ENCODE measurements at places on chromosomes 2 and 18.
A peak's percentile ranks its signal among the peaks of the same experiment; 100 is the strongest.

GRCh38 chr2:17133052-17133671, 385.1 kb downstream of the RAD51AP2 start:
- DNase-seq = no peak

GRCh38 chr2:189657867-189658266, 3.4 kb upstream of the ASNSD1 start:
- DNase-seq = no peak

DNA sequence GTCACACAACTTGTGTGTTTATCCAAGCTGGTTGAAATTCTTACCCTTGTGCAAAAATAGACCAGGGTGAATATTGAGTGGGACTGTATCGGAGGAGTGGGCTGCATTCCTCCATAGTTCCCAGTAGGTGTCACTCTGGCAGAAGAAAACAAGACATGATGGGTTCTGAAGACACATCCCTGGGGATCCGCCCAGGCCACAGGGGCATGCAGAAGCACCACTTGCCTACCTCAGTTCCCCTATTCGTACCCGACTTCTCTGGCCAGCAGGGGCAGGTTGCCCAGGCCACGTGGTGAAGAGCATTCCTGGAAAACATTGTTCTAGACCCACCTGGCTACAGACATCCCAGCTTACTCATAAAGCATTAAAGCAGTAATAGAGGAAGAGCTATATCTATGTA, 168.2 kb downstream of the FAM210A start:
- no peak for DNase-seq

DNA sequence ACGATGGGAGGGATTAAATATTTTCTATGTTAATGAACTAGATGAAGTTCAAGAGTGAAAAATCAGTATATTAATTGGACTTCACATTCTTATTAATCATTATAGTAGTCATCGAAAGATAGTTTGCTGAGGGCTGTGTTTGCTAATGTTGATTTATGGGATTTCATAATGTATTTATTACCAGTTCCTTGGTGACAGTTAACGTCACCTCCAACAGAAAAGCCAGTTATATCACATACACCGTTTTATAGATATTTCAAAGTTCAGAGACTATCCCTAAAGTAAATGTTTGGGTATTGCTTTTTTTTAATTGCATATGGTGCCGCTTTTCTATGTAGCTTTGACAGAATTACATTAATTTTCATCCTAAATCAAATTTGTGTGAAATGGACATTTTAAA, 49.4 kb upstream of the SP5 start:
- DNase-seq = no peak

DNA sequence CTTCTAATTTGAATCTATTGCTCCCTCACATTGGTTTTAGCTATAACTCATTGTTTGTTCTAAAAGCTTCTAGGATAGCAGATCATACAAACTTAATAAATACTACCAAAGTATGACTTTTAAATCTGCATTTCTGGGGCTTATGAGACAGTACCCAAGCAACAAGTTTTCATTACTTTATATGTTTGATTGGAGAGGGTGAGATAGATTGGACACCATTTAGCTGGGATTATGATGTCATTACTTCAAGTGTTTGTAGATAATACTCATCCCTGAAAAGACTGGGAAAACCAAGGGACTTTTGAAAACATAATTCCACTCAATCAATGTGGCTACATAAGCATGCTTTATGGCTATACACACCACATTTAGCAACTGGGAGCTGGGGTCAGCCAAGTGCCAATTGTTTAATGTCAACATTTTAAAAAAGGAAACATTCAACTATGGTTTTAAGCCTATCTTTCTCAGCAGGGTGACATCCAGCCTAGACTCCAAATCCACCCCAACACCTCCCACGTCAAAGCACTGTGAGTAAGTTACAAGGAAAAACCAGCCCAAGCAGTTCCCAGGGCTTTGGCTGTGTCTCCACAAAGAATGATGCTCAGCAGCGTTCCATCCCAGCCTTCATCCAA, 119.9 kb downstream of the ETAA1 start:
- peak; percentile 78 for DNase-seq

GRCh38 chr2:197891897-197892442, 87.6 kb downstream of the PLCL1 start:
- no peak for DNase-seq

DNA sequence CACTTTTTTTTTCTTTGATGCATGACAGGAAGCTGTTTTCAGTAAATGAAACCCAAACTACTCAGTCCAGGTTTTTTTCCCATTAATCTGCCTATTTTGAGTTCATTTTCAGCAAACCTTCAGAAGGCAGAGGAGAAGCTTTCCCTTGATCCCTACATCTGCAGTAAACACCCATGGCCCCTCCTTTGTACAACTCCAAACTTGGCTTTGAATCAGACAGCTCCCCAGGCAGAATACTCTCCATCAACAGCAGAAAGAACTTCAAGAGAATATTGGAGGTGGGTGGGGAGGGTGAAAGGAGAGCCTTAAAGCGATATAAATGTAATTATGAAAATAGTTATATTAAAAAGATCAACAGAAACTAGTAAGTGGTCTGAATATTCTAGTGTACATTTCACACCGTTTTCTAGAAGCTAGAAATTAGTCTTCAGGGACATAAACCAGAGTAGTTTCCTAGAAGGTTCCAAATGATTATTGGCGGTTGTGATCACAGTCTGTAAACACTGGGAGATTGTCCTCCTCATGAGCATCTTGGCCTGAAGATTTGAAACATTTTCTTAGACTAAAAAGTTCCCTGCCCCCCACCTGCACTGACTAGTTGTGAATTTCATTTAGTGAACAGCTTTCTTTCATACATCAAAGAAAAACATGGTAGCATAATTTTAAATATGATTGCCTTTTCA, 75.1 kb upstream of the STK39 start:
- no peak for DNase-seq

DNA sequence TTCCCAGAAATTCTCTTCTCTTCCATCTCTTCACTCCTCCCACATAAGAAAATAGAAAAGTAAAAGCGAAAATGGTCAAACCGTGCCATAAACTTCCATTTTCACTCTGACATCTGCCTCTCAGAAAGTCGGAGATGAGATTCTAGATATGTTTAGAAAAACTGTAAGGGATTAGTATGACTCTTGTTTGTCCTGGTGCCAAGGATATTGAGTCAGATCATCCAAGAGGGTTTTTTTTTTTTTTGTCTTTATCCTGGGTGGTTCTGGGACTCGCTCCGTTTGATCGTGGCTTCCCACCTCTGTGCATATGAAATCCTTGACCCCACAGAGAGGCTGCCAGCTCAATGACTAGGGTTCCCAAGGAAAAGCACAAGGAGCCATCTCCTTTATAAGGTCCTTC, 17.3 kb downstream of the EN1 start:
- DNase-seq = no peak

- no peak for DNase-seq
These were observed 33.5 kb upstream of the CD226 start for GRCh38 chr18:69980982-69981804.

GRCh38 chr18:77366067-77366719, 116.5 kb downstream of the GALR1 start:
- DNase-seq = no peak

DNA sequence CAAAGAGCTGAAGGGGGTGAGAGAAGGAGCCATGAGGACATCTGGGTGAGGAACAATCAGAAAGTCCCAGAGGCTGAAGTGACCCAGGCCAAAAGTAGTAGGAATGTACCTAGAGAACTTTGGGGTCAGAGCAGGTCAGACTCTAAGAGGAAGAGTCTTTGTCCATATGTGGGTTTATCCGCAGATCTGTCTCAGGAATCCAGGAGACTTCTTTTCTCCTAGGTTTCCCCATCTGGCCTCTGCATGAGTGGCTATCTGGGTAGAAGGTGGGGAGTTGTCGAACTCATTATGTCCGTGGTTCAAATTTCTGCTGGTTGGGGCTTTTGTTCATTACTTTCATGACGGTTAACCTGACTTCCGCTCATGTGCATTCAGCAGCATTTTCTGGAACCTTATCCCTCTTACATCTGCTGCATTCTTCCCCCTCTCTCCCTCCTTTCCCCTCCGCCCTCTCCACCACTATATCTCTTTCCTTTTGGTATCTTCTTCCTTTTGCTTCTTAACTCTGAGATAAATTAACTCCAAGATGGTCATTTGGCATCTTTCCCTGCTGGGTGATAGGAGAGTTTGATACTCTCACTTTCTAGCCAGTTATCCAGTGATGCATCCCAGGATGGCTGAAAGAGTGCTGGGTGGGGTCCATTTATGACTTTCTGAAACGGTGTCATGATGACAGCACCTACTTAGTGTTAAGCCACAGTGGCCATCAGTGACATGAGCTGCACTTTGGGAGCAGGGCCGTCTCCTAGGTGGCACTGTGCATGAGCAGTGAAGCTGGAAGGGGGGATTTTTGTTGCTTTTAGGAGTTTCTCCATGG, 2.1 kb downstream of the LIPG start:
- no peak for DNase-seq

GRCh38 chr2:122737429-122738077, 982.1 kb downstream of the TSN start:
- DNase-seq = no peak

DNA sequence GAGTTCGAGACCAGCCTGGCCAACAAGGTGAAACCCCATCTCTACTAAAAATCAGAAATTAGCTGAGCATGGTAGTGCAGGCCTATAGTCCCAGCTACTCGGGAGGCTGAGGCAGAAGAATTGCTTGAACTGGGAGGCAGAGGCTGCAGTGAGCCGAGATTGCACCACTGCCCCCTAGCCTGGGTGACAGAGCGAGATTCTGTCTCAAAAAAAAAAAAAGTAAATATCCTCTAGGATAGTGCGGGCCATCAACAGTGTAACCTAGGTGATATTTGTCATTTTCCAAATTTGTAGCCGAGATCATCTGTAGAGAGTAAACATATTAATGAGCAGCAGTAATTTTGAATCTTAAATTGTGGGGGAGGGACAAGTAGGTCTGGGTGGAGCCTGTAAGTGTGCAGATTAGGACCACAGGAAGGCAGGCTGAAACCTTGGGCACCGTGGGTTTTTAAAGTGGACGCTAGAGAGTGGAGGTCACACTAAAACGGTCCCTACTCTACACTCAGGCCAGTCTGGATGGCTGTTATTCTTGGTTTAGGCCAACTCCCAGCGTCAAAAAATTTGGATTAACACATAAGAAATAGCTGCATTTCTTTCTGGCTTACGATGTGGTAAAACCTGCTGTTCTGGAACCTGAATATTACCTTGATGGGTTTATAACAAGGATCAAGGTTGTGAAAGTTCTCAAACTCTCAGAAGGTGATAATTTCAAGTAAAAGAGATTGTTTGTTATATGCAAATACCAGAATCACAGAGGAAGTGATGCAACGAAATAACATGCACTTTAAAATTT, 22.7 kb upstream of the TET3 start:
- no peak for DNase-seq

DNA sequence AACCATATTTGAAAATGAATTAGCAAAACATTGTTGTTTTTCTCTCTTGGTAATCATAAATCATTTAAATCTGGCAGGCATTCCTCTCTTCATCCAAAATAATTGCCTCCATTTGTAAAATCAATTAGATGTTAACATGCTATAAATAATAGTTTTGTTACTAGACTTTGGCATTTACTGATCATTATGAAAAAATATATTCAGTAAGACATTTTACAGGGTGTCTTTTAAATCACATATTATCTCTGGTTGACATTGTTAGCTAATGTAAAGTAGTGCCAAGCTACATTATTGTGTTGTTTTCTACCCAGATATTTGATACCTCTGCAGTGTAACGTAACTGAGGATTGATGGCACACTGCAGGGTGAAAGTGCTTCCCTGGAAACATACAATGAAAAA, 31.8 kb upstream of the DLX1 start:
- no peak for DNase-seq

DNA sequence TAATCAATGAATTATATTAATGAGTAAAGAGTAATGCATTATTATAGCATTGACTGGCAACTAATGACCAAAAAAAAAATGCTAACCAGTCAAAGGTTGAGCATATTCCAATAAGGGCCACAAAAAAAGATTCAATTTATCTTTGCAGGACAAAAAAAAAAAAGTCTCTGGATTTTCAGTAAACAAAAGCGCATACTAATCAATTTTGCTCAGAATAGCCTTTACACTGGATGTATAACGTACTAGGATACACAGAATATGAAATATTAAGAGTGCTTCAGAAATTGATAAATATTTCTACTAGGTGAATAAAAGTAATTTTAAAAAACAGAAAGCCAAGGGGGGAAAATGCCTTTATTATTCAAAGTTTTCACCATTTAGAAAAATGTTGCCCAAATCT, 74.4 kb downstream of the NBAS start:
- DNase-seq = no peak

GRCh38 chr2:197996583-197996982, 192.2 kb downstream of the PLCL1 start:
- no peak for DNase-seq

- DNase-seq = peak; percentile 6
These were observed 216.8 kb downstream of the CAMKMT start for GRCh38 chr2:44578471-44579093.

- no peak for DNase-seq
These were observed 23.9 kb downstream of the MAP4K3 start for GRCh38 chr2:39413063-39413737.

DNA sequence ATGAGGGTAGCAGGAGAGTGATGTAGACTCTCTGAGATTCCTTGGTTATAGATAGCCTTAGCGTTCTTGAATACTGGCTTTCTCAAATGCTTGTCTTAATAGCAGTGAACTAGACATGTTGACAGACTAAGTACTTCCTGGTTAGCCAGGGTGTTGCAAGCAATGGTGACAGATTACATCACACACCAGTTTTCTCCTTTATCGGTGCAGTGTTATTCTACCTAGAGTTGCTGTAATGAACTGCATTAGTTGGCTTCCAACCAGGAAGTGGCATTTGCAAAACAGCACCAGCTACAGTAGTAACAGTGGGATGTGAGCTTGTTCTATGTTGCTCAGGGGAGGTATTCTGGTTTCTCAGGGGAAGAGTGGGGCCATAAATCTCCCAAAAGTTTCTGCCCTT, 582.2 kb upstream of the DDX18 start:
- DNase-seq = no peak

- DNase-seq = no peak
These were observed 193.4 kb downstream of the NBAS start for GRCh38 chr2:15367715-15368114.

GRCh38 chr2:18441583-18441982, 118.9 kb downstream of the RDH14 start:
- no peak for DNase-seq

- DNase-seq = peak; percentile 10
These were observed 279.8 kb downstream of the RBM43 start for GRCh38 chr2:150981826-150982225.

- no peak for DNase-seq
These were observed 70.8 kb downstream of the LRP2 start for GRCh38 chr2:169291517-169291916.

DNA sequence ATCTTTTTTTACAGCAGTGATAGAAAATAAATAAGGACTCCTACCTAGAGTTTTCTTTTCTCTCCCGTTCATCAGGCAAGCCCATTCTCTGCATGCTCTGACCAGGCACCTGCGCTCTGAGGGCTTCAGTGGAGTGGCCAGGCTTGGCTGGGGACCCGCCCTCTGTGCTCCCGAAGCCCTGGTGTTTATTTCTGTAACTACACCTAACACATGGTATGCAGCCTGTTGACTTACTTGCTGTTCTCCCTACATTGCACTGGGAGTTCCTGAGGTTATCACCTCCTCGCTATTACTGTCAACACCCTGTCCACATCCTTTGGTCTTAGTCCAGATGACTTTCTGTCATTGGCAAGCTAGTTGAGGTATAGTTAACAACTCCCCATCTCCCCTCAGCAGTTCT, 317.7 kb downstream of the LPIN1 start:
- DNase-seq = no peak

All from AG04450 (cell line).